Gastrocnemius medialis (tissue), 4 donors: ENCODE measurements at places on chromosomes 3 and 15.

DNA sequence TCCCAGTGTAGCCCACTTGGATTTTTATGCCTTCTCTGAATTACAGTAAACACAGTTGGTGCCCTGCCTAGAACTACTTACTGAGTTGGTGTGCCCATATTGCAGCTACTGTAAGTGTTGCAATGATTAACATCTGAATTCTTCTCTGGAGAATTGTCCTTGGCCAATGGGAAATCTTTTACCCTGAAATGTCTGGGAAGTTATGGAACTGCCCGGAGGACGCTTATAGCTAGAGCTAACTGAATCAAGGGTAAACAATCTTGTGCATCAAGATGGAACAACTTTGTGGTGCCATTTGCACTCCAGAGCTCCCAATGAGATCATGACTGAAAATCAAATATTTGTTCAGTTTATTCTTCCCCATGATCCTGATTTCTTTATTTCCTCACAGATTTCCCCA is 246.7 kb upstream of the CBLB start:
- DNase-seq, result no peak

- no peak for DNase-seq
Observed at GRCh38 chr3:137039570-137039969, 81.8 kb downstream of the IL20RB start.

DNA sequence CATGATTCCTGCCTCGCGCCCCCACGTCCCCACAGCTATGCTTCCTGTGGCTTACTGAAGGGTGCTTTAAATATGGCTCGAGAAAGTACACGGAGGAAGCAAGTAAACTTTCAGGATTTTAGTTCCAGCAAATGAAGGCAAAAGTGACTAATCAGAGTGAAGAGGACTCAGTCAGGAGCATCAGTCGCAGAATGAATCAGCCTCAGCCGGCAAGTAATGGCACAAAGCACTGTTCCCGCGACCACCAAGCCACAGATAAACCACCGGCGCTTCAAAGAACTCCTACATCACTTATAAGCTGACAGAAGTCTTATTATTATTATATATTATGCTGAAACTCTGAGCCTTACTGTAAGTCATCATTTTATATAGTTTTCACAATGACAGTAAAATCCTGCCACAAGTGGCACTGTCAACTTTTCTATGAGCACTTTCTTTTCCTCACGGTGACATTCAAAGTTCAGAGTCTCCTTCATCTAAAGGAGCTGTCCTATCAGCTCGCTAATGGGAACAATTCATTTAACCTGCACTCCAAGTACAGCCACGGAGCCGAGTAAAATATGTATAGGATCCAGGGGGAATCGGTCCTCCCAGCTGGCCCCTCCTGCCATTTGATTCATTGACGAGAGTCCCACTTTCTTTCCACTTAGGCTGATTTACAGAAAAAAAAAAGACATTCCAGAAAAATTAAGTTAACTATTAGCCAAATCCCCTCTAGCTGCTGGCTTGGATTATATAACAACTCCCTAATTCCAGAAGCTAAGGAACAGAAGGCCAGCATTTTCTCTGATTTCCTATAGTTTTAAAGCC is 217.0 kb upstream of the ICE2 start:
- DNase-seq, result no peak

DNA sequence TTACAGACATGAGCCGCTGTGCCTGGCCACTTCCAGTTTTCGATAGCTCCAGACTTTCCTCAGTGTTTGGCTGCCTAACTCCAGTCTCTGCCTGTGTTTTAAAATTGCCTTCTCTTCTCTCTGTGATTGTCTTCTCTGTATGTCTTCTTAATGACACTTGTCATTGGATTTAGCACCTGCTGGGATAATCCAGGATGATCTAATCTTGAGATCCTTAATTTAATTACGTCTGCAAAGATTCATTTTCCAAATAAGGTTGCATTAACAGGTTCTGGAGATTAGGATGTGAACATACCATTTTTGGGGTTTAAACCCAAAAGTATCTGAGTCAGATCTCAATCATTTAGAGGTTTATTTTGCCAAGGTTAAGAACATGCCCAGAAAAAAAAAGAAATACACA is 222.2 kb upstream of the PDZRN3 start:
- no peak for DNase-seq

DNA sequence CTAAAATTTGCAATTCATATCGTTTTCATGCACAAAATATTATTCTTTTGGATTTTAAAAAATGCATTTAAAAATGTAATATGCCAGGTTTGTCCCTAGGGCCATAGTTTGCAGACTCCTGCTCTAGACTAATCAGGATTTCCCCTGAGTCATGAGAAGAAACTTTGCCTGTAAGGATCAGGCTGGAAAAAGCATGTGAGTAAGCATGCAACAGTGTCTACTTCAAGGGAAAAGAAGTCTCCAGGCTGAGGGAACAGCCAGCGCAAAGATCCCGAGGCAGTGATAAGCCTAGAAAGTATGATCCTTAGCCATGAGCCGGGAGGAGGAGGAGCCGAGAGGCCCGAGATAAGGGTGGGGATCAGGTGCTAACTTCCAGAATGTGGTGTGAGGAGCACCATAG is 382.8 kb upstream of the CFAP20DC start:
- no peak for DNase-seq

DNA sequence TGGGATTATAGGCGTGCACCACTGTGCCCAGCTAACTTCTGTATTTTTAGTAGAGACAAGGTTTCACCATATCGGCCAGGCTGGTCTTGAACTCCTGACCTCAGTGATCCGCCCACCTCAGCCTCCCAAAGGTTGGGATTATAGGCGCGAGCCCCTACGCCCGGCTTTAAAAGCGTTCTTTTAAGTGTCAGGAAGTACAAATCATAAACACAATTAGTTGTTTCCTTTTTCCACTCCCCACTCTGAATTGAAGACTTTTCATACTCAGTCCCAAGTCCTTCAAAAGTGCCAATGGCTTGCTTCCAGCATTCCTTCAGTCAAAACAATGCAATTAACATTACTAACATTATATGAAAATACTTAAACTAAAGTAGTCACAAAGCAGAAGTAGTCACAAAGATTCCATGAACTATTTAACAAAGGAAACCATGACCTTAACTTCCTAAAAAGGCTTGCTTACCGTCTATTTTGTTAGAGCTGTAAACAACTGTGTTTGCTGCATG is 8.1 kb downstream of the WDR82 start:
- DNase-seq, result no peak

GRCh38 chr3:184806567-184807271 is 5.2 kb upstream of the VPS8 start:
- peak; percentile 73 for DNase-seq

GRCh38 chr3:174202116-174202515 is 657.0 kb upstream of the NAALADL2 start:
- no peak for DNase-seq

- no peak for DNase-seq
Observed at GRCh38 chr15:78943692-78944091, 1.2 kb downstream of the CTSH start.

GRCh38 chr3:11698326-11699082 is 54.8 kb upstream of the VGLL4 start:
- DNase-seq, result no peak

- DNase-seq, result no peak
Observed at GRCh38 chr3:190092250-190092649, 28.4 kb downstream of the P3H2 start.

- DNase-seq, result no peak
Observed at GRCh38 chr15:85619992-85620689, 174.6 kb downstream of the KLHL25 start.

GRCh38 chr3:104987859-104988258 is 378.9 kb upstream of the ALCAM start:
- DNase-seq, result no peak

GRCh38 chr3:63855333-63855940 is 8.2 kb downstream of the THOC7 start:
- DNase-seq, result no peak

DNA sequence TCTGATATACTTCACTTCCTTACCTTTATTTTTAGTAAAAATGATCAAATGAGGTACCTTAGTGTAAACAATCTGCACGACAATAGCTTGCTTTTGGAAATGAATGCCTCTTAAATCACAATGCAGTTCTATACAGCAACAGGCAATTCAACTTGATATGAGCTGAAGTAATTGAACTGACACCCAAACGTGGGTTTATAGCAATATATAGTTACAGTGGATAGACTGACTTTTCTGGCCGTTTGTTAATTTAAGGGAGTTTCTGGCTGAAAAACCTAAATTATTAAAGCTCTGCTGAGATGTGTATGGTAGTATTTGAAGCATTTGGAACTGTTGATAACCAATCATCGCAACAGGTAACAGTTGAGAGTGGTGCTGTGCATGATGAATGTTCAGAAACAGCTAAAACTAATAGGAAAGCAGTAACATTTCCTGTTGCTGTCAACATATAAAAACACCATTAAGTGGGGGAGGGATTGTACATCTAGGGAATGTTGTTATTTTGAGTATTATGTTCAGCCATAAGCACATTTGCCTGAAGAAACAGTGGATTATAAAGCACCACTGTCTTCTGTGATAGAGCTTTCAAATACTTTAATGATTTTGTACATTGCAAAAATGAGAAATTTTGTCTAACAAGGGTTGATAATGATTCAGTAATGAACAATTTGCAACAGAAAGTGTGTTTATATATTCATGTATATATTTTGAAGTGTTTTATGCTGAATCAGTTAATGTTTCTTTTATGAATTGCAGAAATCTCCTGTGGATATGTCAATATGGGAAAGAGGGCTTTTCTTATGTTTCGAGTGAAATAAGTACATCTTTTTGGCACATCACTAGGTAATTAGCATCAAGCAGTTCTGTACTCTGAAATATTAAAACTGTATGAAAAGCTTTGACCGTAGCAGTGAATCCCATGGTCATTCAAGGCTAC is 176.1 kb downstream of the TCF12 start:
- DNase-seq, result no peak

DNA sequence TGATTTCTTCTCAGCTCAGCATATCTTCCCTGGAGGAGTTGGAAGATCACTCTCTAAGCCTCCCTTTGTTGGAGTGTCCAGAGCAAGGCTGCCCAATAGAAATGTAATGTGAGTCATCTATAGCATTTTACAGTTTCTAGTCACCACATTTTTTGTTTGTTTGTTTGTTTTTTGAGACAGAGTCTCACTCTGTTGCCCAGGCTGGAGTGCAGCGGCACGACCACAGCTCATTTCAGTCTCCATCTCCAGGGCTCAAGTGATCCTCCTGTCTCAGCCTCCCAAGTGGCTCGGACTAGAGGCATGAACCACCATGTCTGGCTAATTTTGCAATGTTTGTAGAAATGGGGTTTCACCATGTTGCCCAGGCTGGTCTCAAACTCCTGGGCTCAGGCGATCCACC is 21.3 kb downstream of the KLHL6 start:
- DNase-seq, result no peak

DNA sequence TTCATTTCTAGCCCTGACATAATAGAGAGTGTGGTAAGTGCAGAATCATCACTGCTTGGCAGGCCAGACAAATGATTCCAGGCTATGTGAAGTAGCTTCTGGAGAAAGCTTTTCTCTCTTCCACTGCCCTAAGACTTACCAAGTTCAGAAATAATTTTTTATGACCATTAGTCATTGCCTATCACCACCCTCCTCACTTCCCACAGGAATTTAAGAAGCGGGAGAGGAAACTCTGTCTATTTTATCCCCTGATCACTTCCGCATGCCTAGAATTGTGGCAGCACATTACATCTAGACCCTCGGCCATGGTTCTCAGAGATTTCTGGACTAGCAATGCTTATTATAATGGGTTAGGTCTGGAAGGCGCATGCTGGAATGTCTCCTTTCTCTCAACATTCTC is 397.8 kb upstream of the NR2F2 start:
- no peak for DNase-seq

GRCh38 chr15:90231028-90232017 is 2.4 kb downstream of the CIB1 start:
- DNase-seq, result no peak

GRCh38 chr3:69499899-69500421 is 114.1 kb upstream of the FRMD4B start:
- peak; percentile 4 for DNase-seq

GRCh38 chr3:14227856-14228255 is 49.2 kb downstream of the LSM3 start:
- no peak for DNase-seq

DNA sequence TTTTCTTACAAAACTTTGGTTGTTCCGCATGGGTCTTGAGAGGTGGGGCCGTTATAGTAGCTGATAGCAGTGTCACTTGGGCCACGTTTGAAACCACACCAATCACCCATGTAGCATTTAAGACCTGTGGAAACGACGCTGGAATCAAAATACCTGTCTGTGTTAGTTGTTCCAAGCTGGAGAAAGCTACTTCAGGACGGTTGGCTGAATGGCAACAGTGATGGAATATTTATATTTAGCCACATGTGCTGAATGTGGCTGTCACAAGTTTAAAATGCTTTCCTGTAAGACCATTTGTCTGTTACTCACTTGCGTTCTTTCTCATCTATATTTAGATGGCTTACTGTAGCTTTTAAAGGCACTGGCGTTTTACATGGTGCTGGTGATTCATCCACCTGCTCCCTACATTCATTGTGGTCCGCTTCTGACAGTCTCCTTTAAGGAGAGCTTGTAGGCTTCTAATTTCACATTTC is 1.4 kb downstream of the DNAJA4 start:
- peak; percentile 79 for DNase-seq

DNA sequence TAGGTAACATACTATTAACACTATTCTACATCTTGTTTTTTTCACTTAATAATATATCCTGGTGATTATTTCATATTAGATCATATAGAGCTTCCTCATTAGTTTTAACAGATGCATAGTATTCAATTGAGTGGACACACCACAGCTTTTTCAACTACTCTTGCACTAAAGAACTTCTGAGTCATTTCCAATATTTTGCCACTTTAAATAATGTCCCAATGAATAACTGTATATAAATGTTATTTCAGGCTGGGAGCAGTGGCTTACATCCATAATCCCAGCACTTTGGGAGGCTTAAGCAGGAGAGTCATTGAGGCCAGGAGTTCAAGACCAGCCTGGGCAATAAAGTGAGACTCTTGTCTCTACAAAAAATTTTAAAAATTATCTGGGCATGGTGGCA is 26.9 kb downstream of the MAP1A start:
- no peak for DNase-seq

- DNase-seq, result peak; percentile 69
Observed at GRCh38 chr3:127702151-127702578, 29.4 kb downstream of the ABTB1 start.

- DNase-seq, result no peak
Observed at GRCh38 chr3:126535636-126536035, 11.7 kb downstream of the CHST13 start.

DNA sequence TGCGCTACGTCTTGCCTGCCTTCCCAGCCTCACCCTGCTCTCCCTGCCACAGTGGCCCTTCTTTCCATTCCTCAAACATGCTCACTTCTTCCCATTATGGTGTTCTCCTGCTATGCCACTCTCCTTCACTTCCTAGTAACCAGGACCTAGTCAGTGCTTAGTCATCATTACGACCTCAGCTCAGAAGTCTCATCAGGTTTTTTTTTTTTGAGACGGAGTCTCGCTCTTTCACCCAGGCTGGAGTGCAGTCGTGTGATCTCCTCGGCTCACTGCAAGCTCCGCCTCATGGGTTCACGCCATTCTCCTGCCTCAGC is 149.5 kb downstream of the GREM1 start:
- no peak for DNase-seq

GRCh38 chr15:62781081-62781497 is 261.5 kb upstream of the TPM1 start:
- no peak for DNase-seq

- DNase-seq, result no peak
Observed at GRCh38 chr15:35290301-35290721, 205.2 kb upstream of the NANOGP8 start.
